ENCODE measurements at places on chromosomes 7 and 10.
A peak's percentile ranks its signal among the peaks of the same experiment; 100 is the strongest.

DNA sequence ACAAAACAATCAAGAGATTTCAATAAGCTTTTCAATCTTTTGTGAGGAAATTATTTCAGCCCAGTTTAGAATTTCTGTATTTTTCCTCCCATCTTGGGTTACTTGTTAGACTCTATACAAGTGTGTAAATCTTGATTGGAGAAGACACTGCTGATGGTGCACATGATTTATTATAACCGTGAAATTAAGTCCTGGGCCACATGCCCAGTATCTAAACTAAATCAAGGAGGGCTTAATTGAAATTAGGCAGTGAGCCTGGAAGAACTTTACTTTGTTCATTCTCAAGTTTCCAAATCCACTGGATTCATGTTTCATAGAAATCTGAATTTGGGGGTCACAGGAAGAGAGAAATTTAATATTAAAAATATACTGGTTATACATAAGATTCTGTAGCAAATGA, 44.5 kb downstream of the CSTF2T start:
- no peak for DNase-seq

DNA sequence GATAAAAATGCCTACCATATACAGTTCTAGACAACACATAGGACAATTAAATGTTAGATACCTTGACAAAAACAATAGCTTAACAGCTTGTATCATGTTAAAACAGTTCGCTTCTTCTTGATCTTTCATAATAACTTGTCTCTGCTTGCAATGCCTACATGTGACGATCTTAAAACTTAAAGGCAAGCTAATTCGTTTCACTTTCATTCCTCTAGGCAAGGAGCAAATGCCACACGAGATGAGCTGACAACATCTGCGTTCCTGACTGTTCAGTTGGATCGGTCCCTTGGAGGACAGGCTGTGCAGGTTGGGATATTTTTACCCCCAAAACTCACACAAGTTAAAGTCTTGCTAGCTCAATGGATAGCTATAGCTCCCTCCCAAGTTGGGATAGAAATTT, 51.6 kb upstream of the ARL4A start:
- no peak for DNase-seq

GRCh38 chr7:129435414-129435829, 1.2 kb downstream of the STRIP2 start:
- DNase-seq: no peak

- DNase-seq: no peak
Observed at GRCh38 chr10:23363793-23364135, 19.2 kb upstream of the C10orf67 start.

GRCh38 chr7:30285536-30286284, 1.3 kb downstream of the ZNRF2 start:
- DNase-seq: peak; percentile 28

GRCh38 chr10:16583382-16583781, 61.7 kb upstream of the C1QL3 start:
- no peak for DNase-seq

GRCh38 chr7:127375631-127376030, 16.9 kb downstream of the ZNF800 start:
- no peak for DNase-seq

GRCh38 chr7:22969010-22969431, 44.9 kb downstream of the HYCC1 start:
- no peak for DNase-seq

DNA sequence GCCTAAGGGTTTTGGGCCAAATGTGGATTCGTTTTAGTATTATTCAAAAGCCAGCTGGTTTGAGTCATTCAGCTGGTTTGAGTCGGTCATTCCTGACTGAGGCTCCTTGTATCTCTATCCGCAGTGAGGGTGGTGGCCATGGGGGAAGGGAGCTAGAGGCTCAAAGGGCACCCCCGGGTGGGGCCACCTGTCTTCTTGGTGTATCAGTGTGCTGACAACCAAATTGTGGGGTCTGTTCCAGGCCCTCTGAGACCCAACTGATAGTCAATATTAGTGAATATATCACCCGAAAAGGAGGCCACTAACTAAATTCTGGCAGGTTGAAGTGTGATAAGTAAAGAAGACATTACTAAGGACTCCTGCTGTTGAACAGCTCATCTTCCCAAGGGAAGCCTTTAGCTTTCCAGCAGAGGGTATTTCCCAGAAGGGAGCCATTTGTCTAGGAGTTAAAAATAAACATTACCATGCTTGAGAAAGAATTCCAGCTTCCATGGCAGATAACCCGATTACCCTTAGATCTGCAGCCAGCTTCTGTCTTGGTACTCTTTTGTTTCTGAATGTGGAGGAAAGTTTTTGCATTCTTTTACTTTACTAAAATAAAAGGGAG, 29.9 kb upstream of the DDX50 start:
- DNase-seq: no peak

DNA sequence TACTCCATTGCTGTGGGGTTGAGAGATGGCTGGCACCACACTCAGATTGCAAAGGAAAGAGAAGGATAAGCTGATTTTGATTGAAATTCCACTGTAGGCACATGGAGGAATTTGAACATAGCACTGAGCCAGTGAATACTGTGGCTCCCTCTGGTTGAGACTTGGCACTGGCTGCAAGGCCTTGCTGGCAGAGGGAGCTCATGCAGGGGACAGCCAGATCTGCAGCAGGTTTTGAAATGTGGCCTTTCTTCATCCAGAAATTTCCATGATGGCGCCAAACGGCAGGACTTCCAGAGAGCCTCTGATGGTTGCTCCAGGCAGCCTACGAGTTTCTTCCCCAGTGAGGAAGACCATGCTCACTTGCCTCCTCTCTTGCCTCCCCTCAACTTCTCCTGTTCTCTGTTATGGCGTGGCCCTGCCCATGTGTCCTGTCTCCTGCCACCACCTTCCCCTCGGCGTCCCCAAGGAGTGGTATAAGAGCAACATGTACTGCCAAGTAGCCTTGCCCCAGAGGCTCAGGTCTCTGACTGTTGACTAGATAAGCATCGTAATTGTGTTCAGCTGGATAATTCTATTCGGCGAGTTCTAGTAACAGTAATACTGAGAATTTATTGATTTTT, 265.6 kb downstream of the CCDC3 start:
- DNase-seq: no peak

DNA sequence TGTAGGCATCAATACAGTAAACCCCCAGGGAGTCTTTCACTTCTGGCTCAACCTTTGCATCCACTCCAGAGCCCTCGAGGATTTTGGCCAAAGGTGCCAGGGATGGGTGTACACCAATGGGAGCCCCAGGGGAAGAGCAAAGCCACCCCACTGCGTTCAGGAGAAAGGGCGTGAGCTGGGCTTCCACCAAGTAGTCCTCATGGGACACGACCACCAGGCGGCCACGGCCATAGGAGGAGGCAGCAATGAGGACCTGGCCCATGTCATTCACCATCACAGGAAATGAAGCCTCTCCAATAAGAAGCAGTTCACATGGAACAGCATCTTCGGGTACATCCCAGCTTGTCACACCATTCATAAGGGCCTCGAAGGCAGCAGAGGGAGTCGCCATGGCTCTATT, 25.8 kb downstream of the TCAF1 start:
- no peak for DNase-seq

DNA sequence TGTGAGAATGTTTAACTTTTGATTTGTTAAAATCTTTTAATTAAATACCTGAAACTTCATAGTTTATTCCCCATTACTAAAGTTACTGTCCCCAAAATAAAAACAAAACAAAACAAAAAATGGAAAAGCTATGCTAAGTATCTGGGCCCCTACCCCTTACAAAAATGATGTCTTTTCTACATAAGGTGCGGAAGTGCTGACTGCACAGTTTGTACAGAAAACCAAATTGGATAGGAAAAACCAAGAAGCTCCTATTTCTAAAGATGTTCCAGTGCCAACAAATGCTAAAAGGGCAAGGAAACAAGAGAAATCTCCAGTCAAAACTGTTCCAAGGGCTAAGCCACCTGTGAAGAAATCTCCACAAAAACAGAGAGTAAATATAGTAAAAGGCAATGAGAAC, 50.5 kb downstream of the TASOR2 start:
- no peak for DNase-seq

DNA sequence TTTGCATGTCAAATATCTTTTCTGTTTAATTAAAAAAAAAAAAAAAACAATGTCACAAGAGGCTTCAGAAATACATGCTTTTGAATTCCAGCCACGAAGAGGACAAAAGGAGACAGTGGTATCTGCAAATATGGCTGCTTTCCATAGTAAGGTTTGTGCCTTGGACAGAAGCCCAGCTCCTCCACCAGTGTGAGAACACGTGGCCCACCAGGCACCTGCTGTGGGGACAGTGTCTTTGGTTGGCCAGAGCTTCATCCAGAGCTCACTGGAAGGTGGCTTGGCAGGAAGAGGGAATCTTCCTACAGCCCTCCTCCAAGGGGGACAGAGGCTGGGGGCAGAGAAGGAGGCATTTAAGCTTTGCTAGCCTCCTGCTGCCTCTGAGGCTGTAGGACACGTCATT, 144.6 kb downstream of the GLCCI1 start:
- no peak for DNase-seq

- no peak for DNase-seq
Observed at GRCh38 chr10:121312587-121312986, 285.7 kb downstream of the FGFR2 start.

DNA sequence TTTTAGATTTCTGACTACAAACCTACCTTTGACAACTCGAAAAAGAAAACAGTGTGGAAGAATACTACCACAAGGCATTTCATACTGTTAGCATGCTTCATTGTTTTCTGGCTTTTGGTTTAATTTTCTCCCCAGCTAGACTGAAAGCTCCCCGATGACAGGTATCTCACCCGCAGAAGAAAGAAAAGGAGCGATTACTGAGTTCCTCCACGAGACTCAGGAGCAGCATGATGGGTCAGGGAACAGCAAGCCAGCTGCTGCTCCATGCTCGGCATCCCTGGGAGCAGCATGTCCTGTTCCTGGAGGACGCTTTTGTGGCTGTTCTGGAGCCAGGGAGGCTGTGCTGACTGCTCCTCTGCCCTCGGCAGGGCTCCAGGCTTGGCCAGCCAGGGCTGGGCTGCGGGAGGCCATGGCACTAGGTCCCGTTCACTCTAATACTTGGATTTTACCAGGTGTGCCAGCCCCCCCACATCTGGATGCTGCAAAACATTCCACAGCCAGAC, 133.4 kb downstream of the PRKAG2 start:
- DNase-seq: no peak

- no peak for DNase-seq
Observed at GRCh38 chr7:70512144-70512543, 619.8 kb upstream of the GALNT17 start.
